ENCODE measurements at places on chromosomes 1 and 21.

DNA sequence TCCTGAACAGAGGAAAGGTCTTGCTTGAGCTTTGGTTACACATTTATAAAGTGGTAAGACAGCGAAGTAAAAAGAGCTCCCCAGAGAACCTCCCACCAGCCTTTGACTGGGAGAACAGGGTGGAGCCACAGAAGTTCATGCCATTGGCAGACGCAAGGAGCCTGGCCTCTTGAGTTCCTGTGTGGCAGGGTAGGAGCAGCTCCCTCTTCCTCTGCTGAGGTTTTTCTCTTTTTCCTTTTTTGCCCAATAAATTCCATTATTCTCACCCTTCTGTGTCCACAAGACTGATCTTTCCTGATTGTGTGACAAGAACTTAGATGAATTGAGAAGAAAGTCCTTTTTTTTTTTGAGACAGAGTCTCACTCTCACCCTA, 4.3 kb downstream of the THEM4 start:
- DNase-seq = no peak

DNA sequence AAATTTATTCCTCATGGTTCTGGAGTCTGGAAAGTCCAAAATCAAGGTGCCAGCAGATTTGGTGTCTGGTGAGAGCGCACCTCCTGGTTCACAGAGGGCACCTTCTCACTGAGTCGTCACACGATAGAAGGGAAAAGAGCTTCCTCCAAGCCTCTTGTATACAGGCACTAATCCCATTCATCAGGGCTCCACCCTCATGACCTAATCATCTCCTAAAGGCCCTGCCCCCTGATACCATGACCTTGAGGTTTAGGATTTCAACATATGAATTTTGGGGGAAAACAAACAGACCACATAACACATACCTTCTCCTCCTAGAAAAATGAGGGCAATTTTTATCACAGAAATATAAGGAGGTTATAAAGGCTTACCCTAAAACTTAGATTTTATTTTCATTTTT, 88.0 kb upstream of the NFIA start:
- no peak for DNase-seq

GRCh38 chr1:61442544-61442943, 282.4 kb downstream of the TM2D1 start:
- DNase-seq = no peak

GRCh38 chr1:11767922-11768704, 6.1 kb downstream of the C1orf167 start:
- no peak for DNase-seq

DNA sequence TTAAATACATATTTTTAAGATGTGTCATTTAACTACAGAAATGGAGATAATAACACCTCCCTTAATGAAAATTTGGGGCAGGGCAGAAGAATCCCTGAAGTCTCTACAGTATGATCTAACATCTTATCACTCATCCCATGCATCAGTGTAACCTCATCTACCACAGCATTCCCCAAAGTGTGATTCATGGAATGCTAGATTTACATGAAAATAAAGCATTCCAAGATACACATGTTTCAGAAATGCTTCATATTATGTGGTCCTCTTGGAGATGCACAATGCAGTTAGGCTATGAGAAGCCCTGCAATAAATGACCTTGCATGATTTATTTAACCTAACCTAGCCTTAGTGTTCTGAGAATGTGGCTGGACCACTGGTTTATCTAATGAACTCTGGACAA, 166.9 kb upstream of the SYT6 start:
- no peak for DNase-seq

- DNase-seq = no peak
Observed at GRCh38 chr1:62724430-62724829, 36.2 kb upstream of the DOCK7 start.
